ENCODE measurements at places on chromosomes 1 and 21.

DNA sequence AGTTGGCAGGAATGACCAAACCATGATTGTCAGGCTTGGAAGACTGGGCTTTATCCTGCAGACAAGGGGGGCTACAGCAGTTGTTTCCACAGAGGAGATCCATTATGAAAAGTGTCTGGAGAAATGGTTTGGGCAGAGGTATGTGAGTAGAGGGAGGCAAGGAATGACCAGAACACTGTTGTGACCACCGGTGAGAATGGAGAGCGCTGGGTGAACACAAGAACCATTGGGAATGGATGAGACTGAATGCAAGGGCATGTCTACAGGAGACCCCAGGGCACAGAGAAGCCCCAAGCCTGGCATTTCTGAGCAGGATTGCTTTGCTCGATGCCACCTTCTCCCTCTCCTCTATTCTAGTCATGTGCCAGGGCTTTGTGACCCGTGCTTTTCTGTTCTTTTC is 125.1 kb downstream of the CACNA1E start:
- no peak for DNase-seq

GRCh38 chr1:163013826-163014600 is 55.1 kb upstream of the RGS4 start:
- DNase-seq, result peak; percentile 78

- peak; percentile 47 for DNase-seq
These were observed 20.7 kb upstream of the STMN1 start for GRCh38 chr1:25926731-25927496.

DNA sequence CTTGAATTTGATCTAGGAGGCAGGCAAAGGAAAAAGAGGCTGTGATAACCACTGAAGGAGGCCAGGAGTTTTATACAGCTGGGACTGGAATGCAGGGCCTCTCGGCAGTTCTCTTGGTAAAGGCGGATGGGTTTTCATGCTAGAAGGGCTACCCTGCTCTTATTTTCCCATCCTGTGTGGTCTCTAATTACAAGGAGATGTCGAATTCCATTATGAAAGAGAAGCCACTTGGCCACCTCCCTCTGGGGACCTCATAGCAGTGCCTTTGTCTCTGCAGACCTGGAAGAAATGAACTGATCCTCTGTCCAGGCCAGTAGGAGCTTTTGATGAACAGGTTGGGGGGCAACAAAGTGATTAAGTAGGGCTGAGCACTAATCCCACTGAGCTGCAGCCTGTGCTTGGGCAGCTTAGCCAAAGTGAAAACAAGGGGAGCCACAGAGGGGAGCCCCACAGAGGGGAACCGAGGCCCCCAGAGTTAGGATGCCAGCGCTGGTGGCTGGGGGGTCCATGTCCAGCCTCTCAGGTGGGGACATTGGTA is 42.2 kb upstream of the BCAR3 start:
- DNase-seq, result no peak

GRCh38 chr1:166471359-166471758 is 304.6 kb upstream of the FAM78B start:
- DNase-seq, result no peak

DNA sequence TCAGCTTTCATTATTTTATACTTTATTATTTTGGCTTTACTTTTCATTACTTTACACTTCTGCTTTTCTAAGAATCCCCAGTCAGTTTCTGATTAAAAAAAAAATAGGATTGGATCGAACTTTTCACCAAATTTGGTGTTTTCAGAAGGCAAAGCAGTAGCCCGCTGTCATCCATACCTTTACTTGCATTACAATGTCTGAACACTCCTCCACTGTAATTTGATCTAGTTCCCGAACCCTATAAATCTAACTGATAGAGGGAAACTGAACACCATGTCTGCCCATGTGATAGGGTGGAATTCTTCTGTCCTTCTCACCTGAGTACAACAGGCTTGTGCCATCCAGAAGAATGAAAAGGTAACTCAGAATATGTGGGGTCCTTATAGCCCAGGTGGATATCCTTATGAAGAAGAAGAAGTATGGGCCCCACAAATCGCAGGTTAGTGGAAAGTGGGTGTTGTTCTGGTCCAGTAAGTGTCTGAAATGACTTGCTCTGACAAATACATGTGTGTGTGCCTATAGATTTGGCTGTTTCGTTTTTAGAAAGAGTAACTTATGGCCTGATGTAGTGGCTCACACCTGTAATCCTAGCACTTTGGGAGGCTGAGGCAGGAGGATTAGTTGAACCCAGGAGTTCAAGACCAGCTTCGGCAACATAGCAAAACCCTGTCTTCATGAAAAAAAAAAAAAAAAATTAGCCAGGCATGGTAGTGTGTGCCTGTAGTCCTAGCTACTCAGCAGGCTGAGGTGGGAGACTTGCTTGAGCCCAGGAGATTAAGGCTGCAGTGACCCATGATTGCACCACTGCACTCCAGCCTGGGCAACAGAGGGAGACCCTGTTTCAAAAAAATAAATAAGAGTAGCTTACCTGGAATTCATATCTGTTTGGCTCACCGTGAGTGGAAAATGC is 26.6 kb upstream of the CDC14A start:
- no peak for DNase-seq

- peak; percentile 22 for DNase-seq
These were observed 893.5 kb downstream of the LTN1 start for GRCh38 chr21:28099001-28099705.

DNA sequence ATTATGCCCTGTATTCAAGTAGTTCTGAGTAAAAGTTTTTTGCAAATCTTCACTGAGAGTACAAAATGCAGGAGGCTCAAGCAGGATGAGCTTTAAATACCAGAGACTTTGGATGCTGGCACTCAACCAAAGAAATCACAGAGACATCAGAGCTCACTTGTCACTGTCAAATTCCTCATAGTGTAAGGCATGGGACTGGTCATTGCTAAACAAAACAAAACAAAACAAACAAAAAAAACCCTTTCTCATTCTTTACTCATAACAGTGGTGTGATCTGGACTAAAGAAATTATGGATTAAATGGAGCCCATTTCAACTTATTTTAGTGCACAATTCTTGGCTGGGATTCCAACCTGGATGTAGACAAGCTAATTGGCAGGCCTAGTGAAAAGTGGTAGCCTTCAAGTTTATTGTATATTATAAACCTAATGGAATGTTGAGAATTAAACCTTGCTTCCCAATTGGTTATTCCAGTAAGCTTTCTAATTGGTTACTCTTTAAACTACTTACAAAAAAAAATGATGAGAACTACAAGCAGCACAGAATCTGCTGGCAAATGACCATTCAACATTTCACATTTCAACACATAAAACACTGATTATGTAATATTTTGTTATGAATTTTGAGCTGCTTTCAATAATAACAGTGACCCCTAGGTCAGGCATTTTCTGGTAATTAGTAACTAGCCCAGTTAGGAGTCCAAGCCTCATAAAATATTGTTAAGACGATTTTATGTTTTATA is 30.6 kb upstream of the NEK7 start:
- DNase-seq, result peak; percentile 89

DNA sequence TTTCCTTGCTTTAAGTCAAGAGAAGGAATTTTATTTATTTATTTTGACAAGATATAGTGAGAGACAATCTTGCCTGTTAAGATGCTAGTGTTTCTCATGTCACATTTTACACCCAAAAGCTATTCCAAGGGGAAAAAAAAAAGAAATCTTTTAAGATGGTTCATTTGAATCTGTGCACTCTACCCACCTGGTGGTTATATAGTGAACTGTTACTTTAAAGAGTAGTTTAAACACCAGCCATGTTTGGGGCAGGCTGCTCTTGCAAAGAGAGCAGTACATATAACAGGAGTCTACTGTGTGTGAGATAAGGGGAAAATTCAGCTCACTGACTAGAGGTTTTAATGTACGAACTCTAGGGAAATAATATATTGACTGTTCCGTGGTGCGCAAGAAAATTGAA is 3.3 kb upstream of the ELAVL4 start:
- DNase-seq, result no peak

DNA sequence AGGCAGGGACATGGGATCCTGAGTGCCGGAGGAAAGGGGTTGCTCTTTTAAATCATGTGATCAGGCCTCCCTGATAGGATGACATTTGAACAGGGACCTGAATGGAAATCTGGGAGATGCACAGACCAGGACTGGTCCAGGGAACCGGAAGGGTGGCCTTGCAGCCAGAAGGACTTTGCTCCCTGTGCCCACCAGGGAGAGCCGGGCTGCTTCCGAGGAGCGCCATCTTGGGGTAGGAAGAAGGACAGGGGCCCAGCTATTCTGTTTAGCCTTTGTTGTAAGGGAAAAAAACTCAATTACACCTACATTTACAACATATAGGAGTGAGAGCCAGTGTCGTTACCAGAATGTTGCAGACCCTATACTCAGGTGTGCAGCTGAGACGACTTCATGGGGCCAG is 5.5 kb downstream of the KLHDC7A start:
- no peak for DNase-seq

GRCh38 chr1:6513320-6513801 is 21.9 kb upstream of the PLEKHG5 start:
- DNase-seq, result peak; percentile 72

DNA sequence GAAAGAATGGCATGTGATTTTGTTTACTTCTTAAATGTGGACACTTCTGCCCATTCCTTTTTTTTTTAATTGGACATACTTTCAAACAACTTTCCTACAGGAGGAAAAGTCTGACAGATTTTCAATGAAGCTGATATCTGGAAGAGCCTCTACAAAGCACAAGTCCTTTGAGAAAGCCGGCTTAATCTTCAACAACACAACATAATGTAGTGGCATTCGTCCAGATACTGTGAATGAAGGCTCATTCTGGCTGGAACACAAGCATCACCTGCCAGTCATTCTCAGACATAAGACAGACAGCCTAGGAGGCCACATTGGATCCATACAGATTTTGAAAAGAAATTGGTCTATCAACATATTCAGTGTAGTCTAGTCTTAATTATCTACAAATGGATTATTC is 4.9 kb downstream of the OTUD7B start:
- DNase-seq, result no peak
